ENCODE measurements at places on chromosomes 7 and 10.

DNA sequence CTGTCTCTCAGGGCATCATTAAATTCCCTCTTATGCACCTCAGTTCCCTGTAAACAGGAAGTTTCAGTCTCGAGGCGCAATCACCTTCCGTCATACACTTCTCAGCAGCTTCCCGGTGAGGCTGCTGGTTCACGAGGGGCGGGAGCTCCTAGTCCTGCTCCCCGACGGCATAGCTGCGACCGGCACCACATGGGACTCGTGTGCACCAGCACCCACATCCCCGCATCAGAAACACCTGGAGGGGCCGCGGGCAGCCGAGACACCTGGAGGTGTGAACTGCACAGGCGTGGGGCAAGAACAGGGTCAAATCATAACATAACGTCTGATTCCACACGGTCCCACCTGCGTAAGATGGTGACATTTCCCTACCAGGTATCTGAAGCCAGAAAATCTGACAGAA lies 52.7 kb downstream of the DIP2C start:
- DNase-seq, result no peak

- DNase-seq, result no peak
These were observed 132.6 kb downstream of the ST7 start for GRCh38 chr7:117085769-117086463.

- DNase-seq, result no peak
These were observed 43.2 kb downstream of the DPYSL4 start for GRCh38 chr10:132229834-132230556.

DNA sequence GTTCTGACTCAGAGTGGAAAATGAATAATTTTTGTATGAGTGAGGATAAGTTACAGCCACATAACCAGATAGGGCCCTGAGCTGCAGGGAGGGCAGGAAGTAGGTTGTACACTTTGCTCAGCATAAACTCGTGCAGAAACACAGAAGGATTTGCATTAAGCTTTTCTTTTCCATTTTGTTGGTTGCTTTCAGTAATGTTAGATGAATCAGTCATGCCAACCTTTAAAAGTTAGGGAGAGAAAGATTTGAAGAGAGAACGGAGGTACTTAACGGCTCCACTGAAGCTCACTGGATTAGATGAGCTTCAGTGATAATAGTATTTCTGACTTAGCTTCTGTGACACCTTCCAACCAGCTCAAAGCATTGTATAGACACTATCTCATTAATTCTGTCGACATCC lies 348.1 kb downstream of the GATA3 start:
- DNase-seq, result no peak

GRCh38 chr10:7181420-7181819 lies 229.4 kb downstream of the SFMBT2 start:
- DNase-seq, result no peak

DNA sequence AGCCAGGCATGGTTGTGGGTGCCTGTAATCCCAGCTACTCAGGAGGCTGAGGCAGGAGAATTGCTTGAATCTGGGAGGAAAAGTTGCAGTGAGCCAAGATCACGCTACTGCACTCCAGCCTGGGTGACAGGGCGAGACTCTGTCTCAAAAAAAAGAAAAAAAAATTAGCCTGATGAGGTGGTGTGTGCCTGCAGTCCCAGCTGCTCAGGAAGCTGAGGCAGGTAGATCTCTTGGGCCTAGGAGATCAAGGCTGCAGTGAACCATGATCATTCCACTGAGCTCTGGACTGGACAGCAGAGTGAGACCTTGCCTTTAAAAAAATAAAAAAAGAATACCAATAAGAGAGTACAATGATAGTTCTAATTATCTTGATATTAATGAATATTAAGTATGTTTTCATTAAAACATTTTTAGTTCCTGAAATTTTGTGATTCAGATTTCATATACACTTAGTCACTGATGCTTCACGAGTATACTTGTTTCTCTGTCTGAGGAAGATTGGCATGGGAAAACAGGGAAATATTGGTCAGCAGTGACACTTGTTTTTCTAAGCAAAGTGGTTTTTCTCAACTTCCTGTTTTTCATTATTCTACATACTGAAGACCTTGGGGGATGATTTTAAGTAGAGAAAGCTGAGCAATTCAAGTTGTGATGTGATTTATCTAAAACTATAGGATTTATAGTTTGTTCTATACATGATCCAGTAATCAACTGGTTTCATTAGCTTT lies 76.8 kb downstream of the ADK start:
- DNase-seq, result no peak

DNA sequence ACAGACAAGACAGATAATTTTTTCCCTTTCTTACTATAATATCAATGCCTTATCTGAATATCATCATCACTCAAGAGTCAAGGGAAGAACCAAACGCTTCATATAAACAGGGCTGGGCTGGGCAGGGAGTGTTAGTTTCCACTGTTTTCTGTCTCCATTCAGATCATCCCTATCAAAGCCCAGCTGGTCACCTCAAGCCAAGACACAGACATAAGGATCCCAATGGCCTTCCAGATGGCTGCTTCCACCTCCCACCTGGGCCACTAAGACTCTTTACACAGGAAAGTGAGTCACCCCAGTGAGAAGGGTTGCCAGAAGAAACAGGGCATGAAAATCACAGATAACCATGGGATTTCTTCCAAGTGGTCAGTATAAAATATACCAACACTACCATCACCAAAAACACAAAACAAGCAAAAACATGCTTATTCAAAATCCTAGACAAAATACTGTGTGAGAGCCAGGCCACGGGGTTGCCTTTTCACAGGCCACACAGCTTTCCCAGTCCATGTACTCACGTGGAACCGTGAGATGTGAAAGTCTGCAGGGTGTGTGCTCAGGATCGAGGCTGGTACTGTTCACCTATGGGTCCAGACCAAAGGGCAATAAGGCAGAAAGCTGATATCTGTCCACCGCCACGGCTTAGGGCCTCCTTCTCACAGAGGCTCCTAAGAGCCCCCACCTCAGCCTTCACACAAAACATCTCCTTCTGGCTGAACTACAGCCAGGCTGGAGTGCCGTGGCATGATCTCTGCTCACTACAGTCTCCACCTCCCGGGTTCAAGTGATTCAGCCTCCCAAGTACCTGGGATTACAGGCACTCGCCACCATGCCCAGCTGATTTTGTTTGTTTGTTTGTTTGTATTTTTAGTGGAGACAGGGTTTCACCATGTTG lies 5.7 kb downstream of the PRSS1 start:
- DNase-seq, result no peak

DNA sequence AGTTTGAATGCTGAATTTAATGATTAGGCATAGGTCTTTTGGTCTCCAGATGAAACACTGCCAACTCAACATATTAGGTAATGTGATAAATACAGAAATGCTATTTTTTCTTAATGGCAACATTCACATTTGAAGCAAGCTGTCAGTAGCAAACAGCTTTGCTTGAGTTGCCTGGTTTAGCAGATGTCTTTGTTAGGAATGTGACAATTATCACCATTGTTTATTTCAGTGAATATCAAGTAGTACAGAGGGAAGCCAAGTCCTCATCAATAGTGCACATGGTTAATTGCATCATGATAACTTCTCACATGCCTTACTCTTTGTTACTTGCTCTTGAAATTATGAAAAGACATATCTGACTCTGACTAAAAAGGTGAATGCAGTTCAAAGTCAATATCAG lies 23.7 kb upstream of the SEPTIN7 start:
- no peak for DNase-seq

- no peak for DNase-seq
These were observed 120.6 kb downstream of the CLEC2L start for GRCh38 chr7:139643951-139644585.

- DNase-seq, result no peak
These were observed 1.0 kb downstream of the CPED1 start for GRCh38 chr7:120989257-120990220.

DNA sequence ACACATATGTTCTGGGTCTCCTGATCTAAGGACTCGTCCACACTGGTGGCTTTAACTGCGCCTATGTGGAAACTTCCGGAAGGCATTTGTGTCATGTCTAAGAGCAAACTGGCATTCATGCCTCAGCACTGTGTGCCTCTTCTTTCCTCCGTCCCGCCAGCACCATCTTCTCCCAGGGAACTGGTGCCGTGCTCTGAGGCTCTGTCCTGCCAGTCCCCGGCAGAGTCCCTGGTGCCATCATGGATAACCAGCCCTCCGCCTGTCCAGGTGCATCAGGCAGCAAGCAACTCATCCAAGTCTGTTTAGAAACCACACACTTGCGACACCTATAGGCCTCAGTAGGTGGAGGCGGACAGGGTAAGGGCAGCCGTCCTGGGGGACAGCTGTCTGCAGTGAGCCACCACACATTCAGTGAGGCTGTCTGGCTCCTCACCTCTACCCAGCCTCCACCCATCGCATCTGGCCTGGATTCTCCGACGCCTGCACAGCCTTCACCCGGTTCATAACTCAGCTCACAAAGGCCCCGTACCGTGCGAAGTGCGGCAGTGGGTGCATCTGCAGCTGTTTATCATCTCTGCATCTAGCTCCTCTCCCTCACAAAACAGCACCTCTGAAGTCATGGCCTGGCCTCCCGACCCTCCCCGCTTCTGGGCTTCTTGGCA lies 162.7 kb downstream of the DIP2C start:
- no peak for DNase-seq

- DNase-seq, result no peak
These were observed 155.2 kb upstream of the GNAI1 start for GRCh38 chr7:79979437-79979836.

DNA sequence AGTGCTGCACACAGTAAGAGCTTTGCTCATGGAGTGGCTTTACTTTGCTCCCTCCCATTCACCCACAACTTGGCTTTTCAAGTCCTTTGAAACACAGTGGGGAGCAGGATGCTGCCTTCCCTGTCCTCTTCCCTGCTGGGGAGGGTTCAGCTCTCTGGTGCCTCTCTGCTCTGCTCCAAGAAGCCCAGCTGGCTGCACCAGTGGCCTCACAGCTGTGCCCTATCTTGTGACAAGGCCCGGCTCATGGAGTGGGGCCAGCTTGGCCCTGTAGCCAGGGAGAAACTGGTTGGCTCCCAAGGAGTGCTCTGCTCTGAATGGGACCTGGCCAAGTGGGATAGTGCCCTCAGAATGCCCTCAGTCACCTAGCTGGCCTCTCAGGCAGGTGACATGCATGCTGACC lies 212.3 kb upstream of the ZMIZ1 start:
- DNase-seq, result no peak

- no peak for DNase-seq
These were observed 224.6 kb upstream of the NRP1 start for GRCh38 chr10:33559105-33559504.

GRCh38 chr10:133159611-133159949 lies 439 bp upstream of the KNDC1 start:
- DNase-seq, result no peak

DNA sequence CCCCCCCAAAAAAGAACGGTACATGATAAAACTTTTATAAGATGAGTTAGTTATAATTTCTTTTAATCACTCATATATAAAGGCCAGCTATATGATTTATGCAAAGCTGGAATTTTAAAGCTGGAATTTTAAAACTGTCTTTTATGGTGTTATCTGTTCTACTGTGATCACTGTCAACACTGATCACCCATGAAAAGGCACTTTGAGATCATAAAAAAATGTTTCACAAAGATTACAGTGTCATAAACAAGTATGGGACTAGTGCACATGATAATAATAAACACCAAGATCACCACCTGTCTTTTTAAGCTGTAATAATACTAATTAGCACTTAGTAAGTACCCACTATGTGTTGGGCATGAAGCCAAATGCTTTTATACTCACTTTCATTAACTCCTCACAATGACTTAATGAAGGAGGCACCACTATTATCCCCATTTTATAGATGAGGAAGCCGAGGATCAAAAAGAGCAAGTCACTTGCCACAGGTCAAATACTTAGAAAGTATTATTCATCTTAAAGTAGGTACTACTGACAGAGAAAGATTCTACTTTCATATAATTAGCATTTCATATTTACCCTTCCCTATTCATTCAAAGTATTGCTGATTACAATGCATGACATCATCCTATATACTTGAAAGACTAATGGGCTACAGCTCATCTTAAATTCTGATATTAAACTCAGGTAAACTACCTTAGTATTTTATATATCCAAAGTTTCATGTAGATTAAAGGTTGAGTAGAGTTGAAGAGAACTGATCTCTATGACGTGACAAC lies 8.3 kb upstream of the RHOBTB1 start:
- DNase-seq, result no peak

- DNase-seq, result no peak
These were observed 153.0 kb downstream of the DIP2C start for GRCh38 chr10:536371-536925.

DNA sequence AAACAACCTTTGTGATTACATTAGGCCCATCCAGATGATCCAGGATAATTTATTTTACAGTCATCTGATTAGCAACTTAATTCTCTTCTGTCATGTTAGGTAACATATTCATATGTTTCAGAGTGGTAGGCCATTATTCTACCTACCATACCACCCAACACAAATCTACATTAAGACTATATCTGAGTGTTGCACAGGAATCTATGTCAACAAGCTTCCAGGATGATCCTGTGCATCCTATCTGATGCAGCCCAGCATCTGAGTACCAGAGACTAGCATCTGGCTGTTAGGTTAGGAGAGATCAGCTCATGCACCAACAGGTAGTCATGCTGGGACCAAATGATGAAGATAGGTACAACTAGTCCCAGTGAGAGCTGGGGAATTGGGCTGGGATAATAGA lies 1.3 kb upstream of the DDX56 start:
- DNase-seq, result no peak

GRCh38 chr10:6542999-6543430 lies 37.1 kb downstream of the PRKCQ start:
- no peak for DNase-seq

DNA sequence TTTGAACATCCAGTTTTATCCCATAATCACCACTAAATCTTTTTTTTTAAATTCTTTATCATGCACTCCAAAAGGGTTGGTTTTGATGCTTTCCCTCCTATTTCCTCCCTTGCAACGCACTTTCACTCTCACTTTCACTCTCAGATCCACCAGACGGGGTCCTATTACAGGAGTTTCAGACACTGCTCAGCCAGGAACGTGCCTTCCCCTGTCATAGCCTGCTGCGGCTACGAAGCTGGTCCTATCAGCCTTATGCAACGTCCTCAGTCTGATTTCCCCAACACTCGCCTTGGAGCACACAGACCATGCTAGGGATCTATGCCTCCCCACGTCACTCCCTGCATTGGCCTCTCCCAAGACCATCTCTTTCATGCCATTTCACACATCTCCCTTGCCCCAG lies 23.4 kb downstream of the ZPBP start:
- no peak for DNase-seq
